ENCODE measurements at places on chromosomes 16 and 17.
A peak's percentile ranks its signal among the peaks of the same experiment; 100 is the strongest.

DNA sequence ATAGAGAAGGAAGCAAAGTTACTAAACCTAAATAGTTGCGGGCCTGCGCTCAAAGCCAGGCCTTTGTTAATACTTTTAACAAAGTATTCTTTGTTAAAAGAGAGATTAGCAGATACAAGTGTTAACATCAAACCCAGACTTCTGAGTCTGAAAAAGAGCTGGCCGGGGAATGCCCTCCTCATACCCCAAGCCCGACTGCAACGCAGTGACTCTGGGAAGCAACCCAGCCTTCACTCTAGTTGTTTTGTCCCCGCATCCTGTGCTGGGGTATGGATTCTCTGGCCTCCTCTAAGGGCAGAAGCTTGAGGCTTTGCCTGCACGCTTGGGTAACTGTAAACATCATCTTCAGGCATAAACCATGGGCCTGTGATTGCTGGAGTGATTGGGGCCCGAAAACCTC is 48.3 kb downstream of the ADCY7 start:
- DNase-seq, result no peak

DNA sequence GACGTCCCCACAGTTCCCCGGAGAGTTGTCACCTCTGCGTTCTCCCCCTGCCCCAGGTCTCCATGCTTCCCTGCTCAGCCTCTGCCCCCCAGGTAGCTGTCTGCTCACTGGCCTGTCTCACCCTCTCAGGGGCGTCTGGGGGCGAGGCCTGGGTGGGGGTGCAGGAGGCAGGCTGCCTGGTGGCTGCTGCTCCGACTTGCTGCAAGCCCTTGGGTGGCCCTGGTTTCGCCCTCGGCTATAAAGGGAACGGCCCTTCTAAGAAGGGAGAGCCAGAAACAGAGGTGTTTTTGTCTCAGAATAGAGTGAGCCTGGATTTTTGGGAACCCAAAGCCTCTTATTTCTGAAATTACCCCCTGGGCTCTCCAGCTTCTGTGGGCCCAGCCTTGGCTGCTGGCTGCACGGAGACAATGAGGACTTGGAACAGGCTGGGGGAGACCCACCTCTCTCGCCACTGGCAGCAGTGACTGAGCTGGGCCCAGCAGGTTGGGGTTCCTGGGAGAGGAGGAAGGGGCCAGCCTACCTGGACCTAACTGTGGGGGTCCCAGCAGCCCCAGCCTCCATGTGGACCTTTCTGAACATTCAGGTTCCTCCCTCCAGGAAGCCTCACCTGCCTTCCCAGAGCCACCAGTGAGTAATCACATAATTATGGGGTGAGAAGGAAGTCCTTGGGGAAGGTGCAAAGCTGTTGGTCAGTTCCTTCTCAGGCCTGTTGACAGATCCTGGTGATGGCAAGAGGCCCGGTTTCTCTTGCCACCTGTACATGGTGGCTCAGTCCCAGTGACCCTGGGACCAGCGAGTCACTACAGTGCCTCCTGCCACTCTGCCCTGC is 15.5 kb upstream of the SPNS2 start:
- peak; percentile 83 for DNase-seq

- DNase-seq, result peak; percentile 10
Measured at GRCh38 chr16:84950906-84951305, 60.4 kb downstream of the ZDHHC7 start.

DNA sequence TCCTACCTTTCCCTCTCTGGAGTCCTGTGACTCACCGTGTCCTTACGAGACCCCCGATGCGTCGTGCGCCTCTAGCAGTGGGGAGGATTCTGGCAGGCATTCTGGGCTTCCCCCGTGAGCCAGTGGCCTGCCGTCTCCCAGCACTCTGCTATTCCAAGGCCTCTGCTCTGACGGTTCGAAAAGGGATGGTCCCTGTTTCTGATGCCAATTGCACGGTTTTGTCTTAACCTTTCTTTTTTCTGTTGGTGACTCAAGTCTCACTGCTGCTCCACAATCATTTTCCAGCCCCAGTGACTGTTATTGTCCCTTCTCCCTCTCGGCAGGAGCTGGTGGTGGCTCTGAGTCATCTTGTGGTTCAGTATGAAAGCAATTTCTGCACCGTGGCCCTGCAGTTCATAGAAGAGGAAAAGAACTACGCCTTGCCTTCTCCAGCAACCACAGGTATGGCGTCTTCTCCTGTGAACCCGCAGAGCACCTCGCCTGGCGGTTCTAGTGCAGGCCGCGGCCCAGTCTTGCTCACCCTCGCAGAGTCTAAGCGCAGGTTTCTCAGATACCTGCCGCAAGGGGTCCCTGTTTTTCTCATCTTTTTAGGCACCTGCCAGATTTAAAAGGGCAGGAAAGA is 100.1 kb upstream of the CHMP6 start:
- DNase-seq, result peak; percentile 48

- no peak for DNase-seq
Measured at GRCh38 chr17:56936697-56937322, 23.0 kb upstream of the TRIM25 start.

- no peak for DNase-seq
Measured at GRCh38 chr17:18848501-18848900, 9.4 kb upstream of the PRPSAP2 start.

DNA sequence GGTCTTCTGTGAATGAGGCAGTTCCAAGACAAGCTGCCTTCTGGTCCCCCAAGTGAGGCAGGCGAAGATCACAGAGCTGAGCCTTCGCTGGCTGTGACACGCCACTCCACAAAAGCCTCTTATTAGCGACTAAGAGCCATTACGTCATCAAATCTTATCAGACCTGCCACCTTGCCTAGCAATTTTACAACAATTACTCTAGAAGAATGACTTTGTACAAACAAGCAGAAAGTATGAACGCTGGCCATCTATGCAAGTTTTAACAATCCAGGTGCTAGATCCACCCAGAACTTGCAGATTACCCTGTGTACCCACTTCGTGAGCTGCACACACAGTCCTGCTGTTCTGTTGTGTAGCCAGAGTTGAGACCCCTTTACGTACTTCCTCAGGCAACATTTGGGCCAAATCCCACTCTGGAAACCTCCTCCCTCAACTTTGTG is 3.8 kb upstream of the ICAM2 start:
- no peak for DNase-seq

GRCh38 chr17:7886227-7887037 is 2.2 kb upstream of the CHD3 start:
- DNase-seq, result peak; percentile 65

DNA sequence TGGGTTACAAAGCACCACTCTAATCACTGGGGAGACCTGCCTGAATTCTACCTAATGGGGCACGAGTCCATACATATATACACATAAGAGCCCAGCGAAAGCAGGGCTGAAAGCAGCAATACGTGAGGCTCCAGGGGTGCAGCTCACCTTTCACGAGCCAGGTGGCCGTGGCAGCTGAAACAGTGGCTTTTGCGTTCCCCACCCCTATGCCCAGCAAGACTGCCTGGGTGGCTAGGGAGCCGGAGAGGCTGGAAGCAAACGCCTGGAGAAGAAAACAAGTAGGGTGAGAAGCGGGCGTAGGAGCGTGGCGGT is 618 bp downstream of the RUSF1 start:
- no peak for DNase-seq

DNA sequence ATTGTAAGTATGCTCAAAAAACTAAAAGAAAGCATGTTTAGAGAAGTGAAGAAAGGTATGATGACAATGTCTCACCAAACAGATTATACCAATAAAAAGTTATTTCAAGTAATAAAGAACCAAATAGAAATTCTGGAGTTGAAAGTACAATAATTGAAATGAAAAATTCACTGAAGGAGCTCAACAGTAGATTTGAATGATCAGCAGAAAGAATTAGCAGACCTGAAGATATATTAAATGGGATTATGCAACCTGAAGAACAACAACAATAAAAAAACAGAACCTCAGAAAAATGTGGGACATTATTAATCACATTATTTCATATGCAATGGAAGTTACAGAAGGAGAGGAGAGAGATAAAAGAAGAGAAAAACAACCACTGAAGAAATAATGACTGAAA is 57.6 kb downstream of the ABCA8 start:
- no peak for DNase-seq

- peak; percentile 44 for DNase-seq
Measured at GRCh38 chr17:70169709-70170597, 621 bp downstream of the KCNJ2 start.

GRCh38 chr17:57284984-57285646 is 28.8 kb downstream of the MSI2 start:
- DNase-seq, result no peak

- no peak for DNase-seq
Measured at GRCh38 chr17:5027916-5028315, 7.3 kb downstream of the SLC52A1 start.

GRCh38 chr16:2825906-2826305 is 4.2 kb upstream of the ZG16B start:
- DNase-seq, result no peak

GRCh38 chr17:78137392-78138203 is 7.0 kb downstream of the TMC8 start:
- peak; percentile 40 for DNase-seq

GRCh38 chr17:35352284-35352683 is 21.1 kb downstream of the SLFN11 start:
- DNase-seq, result no peak

- no peak for DNase-seq
Measured at GRCh38 chr16:2527784-2528100, 3.5 kb downstream of the CEMP1 start.

GRCh38 chr17:1153795-1154546 is 25.8 kb downstream of the ABR start:
- peak; percentile 73 for DNase-seq

GRCh38 chr17:72887917-72888316 is 204.6 kb downstream of the SLC39A11 start:
- no peak for DNase-seq

GRCh38 chr17:64950871-64951270 is 31.6 kb upstream of the LRRC37A3 start:
- DNase-seq, result no peak

DNA sequence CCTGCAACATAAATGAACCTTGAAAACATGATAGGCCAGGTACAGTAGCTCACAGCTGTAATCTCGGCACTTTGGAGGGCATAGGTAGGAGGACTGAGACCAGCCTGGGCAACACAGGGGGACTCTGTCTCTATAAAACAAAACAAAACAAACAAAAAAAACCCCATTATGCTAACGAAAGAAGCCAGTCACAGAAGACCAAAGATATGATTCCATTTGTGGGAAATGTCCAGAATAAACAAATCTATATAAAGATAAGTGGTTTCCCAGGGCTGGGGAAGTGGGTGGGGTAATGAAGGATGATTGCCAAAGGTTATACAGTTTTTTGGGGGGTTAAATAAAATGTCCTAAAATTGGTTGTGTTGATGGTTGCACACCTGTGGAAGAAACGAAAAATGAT is 36.5 kb upstream of the SIAH1 start:
- DNase-seq, result no peak

GRCh38 chr16:50126183-50126582 is 26.9 kb upstream of the TENT4B start:
- DNase-seq, result no peak

GRCh38 chr17:75623386-75623785 is 9.8 kb upstream of the SMIM5 start:
- no peak for DNase-seq

DNA sequence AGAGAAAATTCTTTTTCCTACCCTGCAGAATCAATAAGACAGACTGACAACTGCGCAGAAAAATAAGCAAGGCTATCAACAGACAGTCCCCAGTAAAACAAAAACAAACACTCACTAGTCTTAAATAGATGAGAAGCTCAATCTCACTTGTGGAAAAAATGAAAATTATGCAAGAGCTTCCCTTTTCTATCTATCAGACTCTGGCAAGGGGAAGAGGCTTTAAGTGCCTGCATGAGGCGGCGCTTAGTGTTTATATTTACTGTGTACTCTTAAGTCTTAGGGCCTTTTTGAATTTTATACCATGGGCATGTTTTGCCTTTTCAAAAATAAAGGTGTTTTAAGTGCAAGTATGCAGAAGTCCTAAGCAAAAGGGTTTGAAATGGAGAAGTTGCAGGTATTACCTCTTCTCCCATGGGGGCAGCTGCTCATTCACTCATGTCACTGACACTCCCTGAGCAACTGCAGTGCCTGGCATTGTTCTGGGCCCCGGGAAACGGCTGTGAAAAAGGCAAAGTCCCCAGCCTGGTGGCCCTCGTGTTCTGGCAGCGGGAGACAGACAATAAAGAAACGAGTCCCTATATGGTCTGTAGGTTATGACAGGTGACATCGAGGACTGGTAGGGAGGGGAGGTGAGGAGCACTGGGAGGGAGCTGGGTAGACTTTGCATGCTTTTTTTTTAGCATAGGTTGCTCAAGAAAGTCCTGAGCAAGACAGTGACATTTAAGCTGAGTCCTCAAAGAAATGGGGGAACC is 35.2 kb downstream of the HSBP1 start:
- DNase-seq, result peak; percentile 52

DNA sequence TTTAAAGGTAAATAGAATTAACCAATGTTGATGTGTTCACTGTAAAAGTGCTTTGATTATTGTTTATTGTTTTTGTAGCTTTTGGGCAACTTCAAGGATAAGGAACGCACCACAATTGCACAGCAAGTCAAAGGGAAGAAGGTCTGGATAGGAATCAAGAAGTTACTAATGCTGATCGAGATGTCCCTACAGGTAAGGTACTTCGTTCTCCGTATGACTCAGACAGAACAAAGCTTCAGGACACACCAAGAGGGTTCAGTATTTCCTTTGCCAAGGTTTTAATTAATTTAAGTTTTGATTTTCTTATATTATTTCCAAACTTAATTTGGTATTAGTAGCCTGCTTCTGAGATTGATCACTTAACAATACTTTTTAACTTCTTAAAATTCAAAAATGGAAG is 67.1 kb downstream of the WNT3 start:
- no peak for DNase-seq

DNA sequence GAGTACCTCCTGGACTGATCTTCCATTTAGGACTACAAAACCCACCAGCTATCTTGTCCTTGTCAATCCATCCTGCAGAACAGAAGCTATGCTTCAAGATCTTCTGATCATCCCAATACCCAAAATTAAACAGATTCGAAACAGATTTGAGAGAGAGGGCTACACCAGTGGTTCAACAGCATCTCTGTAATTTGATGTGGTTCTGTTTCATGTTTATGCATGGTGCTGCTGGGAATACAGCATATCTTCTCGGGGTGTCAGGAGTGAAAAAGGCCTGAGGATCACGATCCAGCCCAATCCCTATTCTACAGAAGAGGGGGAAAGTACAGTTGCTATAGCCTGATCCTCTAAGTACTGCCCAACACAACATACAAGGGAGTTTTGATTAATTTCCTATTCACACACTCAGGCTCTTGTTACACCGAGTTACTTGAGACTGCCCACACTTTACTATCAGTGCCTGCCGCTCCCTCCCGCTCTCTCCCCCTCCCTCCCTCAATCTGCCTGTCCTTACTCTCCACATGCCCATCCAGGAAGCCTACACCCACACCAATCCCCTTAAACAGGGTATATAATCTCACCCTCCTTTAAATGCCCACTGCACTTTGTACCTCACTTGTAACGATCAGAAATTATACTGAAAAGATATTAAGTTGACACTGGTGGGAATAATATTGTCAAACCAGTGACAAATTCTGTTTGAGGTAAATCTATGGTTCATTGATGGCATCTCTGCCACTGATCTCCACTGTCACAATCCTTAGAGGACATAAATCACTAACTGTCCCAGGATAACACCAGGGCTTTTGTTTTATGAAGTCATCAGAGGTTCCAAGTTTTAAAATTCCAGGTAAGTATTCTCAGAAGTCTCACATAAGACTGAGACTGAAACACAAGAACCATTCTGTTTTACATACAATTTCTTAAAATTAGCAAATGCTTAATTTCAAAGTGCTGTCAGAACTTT is 89.3 kb upstream of the PLEKHM1 start:
- DNase-seq, result no peak
